ENCODE measurements at places on chromosomes 12 and 14.
A peak's percentile ranks its signal among the peaks of the same experiment; 100 is the strongest.

- DNase-seq, result no peak
Measured at GRCh38 chr12:1435456-1435855, 158.9 kb downstream of the FBXL14 start.

DNA sequence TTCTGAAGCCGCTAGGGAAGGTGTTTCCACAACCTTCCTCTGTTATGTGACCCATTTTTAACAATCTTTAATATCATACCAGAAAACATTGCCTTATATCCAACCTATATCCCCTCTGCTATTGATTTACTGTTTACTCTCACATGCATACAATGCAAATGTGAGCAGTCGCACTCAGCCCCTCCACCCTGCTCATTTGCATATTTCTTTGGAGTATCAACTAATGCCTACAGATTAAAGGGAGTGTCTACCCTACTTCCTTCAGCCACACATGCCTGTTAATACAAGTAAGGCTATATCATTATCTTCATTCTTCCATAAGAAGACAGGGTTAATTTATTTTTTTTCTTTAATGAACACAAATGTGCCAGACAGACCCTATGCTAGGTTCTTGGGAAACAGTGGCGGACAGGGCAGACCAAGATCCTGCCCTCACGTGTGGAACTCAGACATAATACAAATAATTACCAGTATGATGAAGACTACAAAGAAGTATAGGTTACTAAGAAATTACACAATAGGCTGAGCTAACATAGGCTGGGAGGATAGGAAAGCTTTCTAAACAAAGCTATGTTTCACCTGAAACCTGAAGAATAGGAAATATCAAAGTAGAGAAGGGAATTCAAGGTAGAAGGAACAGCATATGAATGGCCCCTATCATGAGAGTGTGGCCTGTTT, 107.3 kb upstream of the MDM1 start:
- DNase-seq, result no peak

- DNase-seq, result peak; percentile 87
Measured at GRCh38 chr12:65278576-65279368, at the start of gene MSRB3. TSS of gene MSRB3 (plus strand) at chr12:65278683. CDS start at chr12:65308580, 29,897 bp downstream.

DNA sequence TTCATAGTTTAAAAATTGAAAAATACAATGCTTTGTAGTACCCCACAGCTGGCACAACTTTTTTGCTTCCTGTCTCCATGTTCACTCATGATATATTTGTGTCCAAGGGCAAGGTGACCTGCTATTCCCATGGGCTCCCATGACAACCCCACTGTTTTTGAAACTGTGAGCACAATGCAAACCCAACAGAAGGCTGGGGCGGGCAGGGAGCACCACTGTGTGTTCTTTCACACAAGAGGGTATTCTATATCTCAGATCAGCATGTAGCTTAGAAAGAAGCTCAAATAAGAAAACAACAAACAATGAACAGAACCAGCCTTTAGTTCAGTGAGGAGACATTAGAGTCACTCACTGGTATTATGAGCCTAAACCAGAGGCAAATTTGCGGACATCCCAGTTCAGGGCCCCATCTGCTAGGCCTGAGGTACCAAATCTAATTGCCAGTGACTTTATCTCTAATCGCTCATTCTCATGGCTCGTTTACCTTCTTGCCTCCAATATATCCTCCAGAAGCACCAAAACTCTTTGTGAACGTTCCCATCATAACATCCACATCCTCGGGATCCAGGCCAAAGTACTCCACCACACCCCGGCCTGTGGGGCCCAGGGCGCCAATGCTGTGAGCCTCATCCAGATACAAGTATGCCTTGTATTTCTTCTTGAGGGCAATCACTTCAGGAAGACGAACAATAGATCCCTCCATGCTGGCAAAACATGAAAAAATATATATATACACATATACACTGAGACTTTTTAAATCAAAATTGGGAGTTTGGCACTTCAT, 56.4 kb upstream of the ISM2 start:
- no peak for DNase-seq

DNA sequence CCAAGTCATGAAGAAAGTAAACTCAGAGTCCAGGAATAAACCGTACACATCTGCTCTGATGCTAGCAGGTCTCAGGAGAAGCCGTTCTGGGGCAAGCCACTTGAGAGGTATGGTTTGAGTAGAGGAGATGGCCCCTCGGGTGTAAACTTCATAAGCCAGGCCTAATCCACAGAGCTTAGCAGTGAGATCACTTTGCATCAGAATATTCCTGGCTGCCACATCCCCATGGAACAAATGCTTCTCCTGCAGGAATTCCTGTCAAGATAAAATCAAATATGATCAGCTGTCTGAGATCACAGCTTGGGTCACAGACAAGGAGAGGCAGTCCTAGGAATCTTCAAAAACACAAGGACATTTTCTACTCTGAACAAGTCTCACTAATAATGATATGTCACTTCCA, 11.2 kb upstream of the MAGOHB start:
- no peak for DNase-seq

All from Right ventricle myocardium superior (tissue), 1 donor.